ENCODE measurements at places on chromosomes 12 and 14.

GRCh38 chr12:113861708-113862312, 104.3 kb downstream of the RBM19 start:
- no peak for DNase-seq

- DNase-seq, result peak; percentile 98
These were observed at the start of gene NUP107 for GRCh38 chr12:68686595-68687521. NUP107 (plus strand) TSS chr12:68686978; CDS start chr12:68687066, 88 bp downstream.

DNA sequence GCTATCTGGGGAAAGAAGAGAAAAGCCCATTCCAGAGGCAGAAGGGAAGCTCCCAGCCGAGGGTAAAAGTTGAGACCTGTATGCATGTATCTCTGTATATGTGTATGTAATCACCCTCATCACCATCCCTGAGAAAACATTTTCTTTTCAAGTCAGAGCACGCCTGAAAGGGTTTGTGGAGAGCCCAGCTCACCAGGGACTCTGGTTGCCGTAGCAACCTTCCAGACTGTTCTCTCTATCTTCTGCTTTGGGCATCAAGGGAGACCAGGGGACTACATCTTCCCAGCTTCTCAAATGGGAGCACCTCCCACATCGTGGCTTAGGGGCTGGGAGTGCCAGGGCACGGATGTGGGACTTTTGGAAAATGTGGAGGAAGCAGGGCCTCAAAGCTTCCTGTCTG, 93.5 kb downstream of the GALNT8 start:
- DNase-seq, result no peak

GRCh38 chr12:57852620-57853500, 6.3 kb upstream of the CTDSP2 start:
- no peak for DNase-seq

Data from activated CD4-positive, alpha-beta T cell treated with anti-CD3 and anti-CD28 coated beads, Interleukin-2, amount 50 U/mL, for 4 hours (primary cell).